ENCODE measurements at places on chromosomes 11 and 22. TPM values are rescaled to one million over a fixed set of nuclear protein-coding genes. Genes with fewer than 3 reads are reported as not detected.

The PDGFB gene
- total RNA-seq, result 7.1 TPM

The C11orf16 gene
- not detected for total RNA-seq

The SLC25A18 gene
- 0.53 TPM for total RNA-seq

The BEST1 gene
- total RNA-seq, result 3.1 TPM

DNA sequence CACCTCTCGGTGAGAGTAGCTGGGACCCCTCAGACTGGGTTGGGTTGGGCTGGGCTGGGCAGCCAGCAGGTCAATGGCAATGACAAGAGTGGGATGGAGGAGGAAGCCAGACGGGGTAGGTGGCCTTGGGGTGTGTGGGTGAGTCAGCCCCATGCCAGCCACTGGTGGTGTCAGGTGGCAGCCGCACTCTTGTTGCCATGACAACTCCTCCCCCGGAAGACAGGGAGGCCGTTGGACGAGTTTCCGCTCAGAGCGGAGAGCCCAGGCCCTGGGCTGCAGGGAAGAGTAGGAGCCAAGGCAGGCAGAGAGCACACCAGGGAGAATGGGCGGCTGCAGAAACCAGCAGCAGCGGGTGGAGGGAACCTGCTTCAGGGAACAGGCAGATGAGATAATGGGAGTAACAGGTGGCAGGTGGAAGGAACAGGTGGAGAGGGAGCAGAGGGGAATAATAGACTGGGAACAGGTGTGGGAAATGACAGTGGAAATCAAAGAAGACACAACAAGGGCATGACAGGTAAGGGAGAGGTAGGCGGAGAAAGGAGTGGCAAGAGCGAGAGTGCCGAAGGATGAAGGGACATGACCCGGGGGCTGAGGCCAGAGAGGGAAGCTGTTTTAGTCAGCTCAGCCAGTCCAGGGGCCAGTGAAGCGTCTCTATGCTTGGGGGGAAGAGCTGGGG lies 8.7 kb downstream of the SPTBN2 start:
- H3K4me3 ChIP-seq, result no peak overlapping the region
- DNase-seq, result no peak
- H3K27me3 ChIP-seq, result no peaks in the 10 kb centered on the region

- H3K27ac ChIP-seq, result no peak within 1 kb of the TSS
- H3K4me3 ChIP-seq, result peak within 1 kb of the TSS; percentile 41
- peak; percentile 76 for DNase-seq
- H3K27me3 ChIP-seq, result no peaks in the 10 kb centered on the region
Observed at GRCh38 chr11:123654566-123655081, at the start of gene SCN3B. Gene SCN3B (minus strand): TSS chr11:123654624. CDS start chr11:123653801, 823 bp downstream.

GRCh38 chr11:67178421-67178820 lies 59.4 kb downstream of the KDM2A start:
- DNase-seq, result no peak
- no peaks in the 10 kb centered on the region for H3K27me3 ChIP-seq
- peaks cover 8% of the 10 kb centered on the region for H3K4me1 ChIP-seq
- H3K4me3 ChIP-seq, result no peak overlapping the region
- no peak overlapping the region for H3K27ac ChIP-seq
- no peaks in the 10 kb centered on the region for H3K36me3 ChIP-seq

DNA sequence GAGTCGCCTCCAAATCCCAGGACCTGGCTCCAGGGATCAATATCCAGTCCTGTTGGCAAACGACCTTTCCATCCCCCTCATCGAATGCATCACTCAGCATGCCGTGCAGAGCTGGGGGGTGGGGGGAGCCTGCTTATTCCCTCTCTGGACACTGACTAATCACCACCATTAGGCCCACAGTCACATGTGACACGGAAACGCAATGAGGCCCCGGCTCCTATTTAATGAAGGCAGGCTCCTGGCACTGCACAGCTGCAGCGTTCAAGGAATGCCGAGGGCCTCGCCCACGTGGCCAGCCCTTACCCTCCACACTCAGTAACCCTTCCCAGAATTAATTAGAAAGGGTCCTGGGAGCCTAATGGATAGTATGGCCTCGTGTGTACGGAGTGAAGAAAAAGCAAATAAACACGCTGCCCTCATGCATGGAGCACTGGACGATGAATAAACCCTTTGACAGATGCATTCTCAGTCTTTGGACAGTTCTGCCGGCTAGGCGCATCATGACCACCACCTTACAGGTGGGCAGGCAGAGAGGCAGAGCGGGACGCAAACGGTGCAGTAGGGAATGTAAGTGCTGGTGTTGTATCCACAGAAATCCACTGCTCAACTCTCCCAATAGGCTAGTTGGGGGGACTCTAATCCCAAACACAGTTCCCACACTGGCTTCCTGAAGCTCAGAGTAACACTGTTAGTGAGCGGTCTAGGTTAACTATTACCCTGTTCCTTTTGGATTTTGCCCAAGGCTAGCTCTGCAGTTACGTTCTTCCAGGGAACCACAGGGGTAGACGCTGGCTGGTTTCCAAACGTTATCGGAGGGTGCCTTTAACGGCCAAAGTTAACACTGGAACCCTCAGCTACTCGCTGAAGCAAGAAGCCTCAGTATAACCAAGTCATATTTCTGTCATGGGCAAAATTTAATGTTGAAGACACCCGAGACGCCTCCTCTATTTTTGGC lies 490.1 kb downstream of the OPCML start:
- no peak overlapping the region for H3K27ac ChIP-seq
- no peaks in the 10 kb centered on the region for H3K27me3 ChIP-seq
- no peak overlapping the region for H3K4me3 ChIP-seq
- no peak for DNase-seq

GRCh38 chr11:111539426-111540113 lies 950 bp upstream of the LAYN start:
- peak overlapping the region; percentile 61 for H3K4me3 ChIP-seq
- DNase-seq, result no peak
- H3K27me3 ChIP-seq, result no peaks in the 10 kb centered on the region
- H3K27ac ChIP-seq, result peak overlapping the region; percentile 75
- H3K36me3 ChIP-seq, result no peaks in the 10 kb centered on the region

- no peak for DNase-seq
- H3K27ac ChIP-seq, result no peak overlapping the region
- no peaks in the 10 kb centered on the region for H3K36me3 ChIP-seq
- no peaks in the 10 kb centered on the region for H3K27me3 ChIP-seq
- no peaks in the 10 kb centered on the region for H3K4me1 ChIP-seq
Observed at GRCh38 chr22:49992921-49993648, 19.5 kb downstream of the IL17REL start.

DNA sequence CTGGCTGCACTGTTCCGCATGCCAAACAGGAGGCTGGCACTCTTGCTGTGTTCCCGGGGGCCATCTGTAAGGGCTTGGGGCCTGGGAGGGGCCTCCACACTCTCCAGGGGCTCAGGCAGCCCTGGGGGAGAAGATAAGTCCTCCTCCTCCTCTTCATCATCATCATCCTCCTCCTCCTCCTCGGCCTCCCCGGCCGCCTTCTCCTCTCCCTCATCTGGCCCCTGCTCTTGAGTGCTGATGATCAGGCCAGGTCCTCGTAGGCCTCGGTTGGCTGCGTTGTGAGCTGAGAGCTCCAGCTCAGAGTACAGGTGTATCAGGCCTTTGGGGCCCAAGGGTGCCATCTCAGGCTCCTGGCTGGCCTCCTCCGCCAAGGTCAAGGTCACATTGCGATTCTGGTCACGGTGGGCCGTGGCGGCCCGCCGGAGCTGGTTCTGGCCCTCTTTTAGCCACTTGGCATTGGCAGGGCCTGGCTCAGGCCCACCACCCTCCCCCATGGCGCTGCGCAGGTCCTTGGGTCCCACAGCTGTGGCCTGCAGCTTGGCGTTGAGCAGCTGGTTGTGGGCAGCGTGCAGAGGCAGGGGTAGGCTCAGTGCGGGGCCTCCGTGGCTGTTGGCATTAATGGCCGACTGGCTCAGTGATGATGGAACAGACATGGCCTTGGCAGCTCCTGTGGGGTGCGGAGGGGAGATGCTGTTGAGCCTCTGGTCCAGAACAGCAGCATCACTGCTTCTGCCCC lies 8.0 kb downstream of the APBB1 start:
- no peak for DNase-seq
- H3K27ac ChIP-seq, result no peak overlapping the region
- H3K4me3 ChIP-seq, result no peak overlapping the region
- no peaks in the 10 kb centered on the region for H3K36me3 ChIP-seq
- peaks cover 1% of the 10 kb centered on the region for H3K4me1 ChIP-seq

GRCh38 chr11:66150140-66150539 lies 80.1 kb downstream of the PACS1 start:
- no peak overlapping the region for H3K4me3 ChIP-seq
- H3K4me1 ChIP-seq, result no peaks in the 10 kb centered on the region
- no peak for DNase-seq
- no peaks in the 10 kb centered on the region for H3K27me3 ChIP-seq
- no peak overlapping the region for H3K27ac ChIP-seq
- no peaks in the 10 kb centered on the region for H3K36me3 ChIP-seq

GRCh38 chr11:30921811-30922210 lies 335.7 kb upstream of the MPPED2 start:
- H3K27ac ChIP-seq, result no peak overlapping the region
- DNase-seq, result no peak
- H3K4me3 ChIP-seq, result no peak overlapping the region
- H3K4me1 ChIP-seq, result no peaks in the 10 kb centered on the region
- no peaks in the 10 kb centered on the region for H3K36me3 ChIP-seq

Measured in ovary (tissue), 10 donors.